BJ (cell line): ENCODE measurements at places on chromosomes 2 and 18. TPM values are rescaled to one million over a fixed set of nuclear protein-coding genes. Genes with fewer than 3 reads are reported as not detected.

The ALPI gene
- polyA plus RNA-seq, result not detected in 2 replicates

The C2orf69 gene
- polyA plus RNA-seq, result 2.0 and 4.0 TPM in 2 replicates

The NXPH2 gene
- polyA plus RNA-seq, result not detected in 2 replicates

The ANKRD30B gene
- 0.05 TPM in 1 of 2 replicates, not detected in the other for polyA plus RNA-seq

The FSIP2 gene
- 0.17 and 0.55 TPM in 2 replicates for polyA plus RNA-seq

The AQP4 gene
- polyA plus RNA-seq, result not detected in 2 replicates

The GPR45 gene
- not detected in 2 replicates for polyA plus RNA-seq

The PLGLB2 gene
- polyA plus RNA-seq, result 1.2 and 2.3 TPM in 2 replicates

The GAREM1 gene
- polyA plus RNA-seq, result 0.37 and 0.48 TPM in 2 replicates

The NEURL3 gene
- polyA plus RNA-seq, result not detected in 2 replicates

The SNED1 gene
- polyA plus RNA-seq, result 1.8 and 3.9 TPM in 2 replicates

The RAB3GAP1 gene
- 22.4 and 42.0 TPM in 2 replicates for polyA plus RNA-seq

The NEU2 gene
- polyA plus RNA-seq, result not detected in 2 replicates

The CDC42EP3 gene
- polyA plus RNA-seq, result 191 and 197 TPM in 2 replicates

The HOXD13 gene
- polyA plus RNA-seq, result 0.43 and 0.71 TPM in 2 replicates

The MC2R gene
- polyA plus RNA-seq, result not detected in 2 replicates

The BMP10 gene
- polyA plus RNA-seq, result not detected in 2 replicates

The AMER3 gene
- not detected in 2 replicates for polyA plus RNA-seq

The CYTIP gene
- not detected in 2 replicates for polyA plus RNA-seq

The ANKRD62 gene
- not detected in 2 replicates for polyA plus RNA-seq

The COL6A3 gene
- 522 and 695 TPM in 2 replicates for polyA plus RNA-seq

The DYTN gene
- polyA plus RNA-seq, result not detected in 2 replicates

The COA5 gene
- 23.0 and 24.4 TPM in 2 replicates for polyA plus RNA-seq

The RHBDD1 gene
- polyA plus RNA-seq, result 29.2 and 51.6 TPM in 2 replicates

The ZAP70 gene
- 0.10 and 0.16 TPM in 2 replicates for polyA plus RNA-seq

The CNRIP1 gene
- 63.4 and 81.9 TPM in 2 replicates for polyA plus RNA-seq

The SERPINB13 gene
- not detected in 2 replicates for polyA plus RNA-seq

The DSG1 gene
- polyA plus RNA-seq, result not detected in 2 replicates

The SERPINB3 gene
- polyA plus RNA-seq, result not detected in 2 replicates

The CHST10 gene
- 11.5 and 11.7 TPM in 2 replicates for polyA plus RNA-seq

The SCN3A gene
- 0.78 and 1.2 TPM in 2 replicates for polyA plus RNA-seq

The CRACDL gene
- not detected in 2 replicates for polyA plus RNA-seq

The ALPG gene
- not detected in 2 replicates for polyA plus RNA-seq

The ANTXR1 gene
- polyA plus RNA-seq, result 78.6 and 87.1 TPM in 2 replicates

The RGPD8 gene
- 0.97 and 1.8 TPM in 2 replicates for polyA plus RNA-seq

The SMYD1 gene
- polyA plus RNA-seq, result not detected in 2 replicates

The MYL12B gene
- 778 and 1,016 TPM in 2 replicates for polyA plus RNA-seq

The CCDC85A gene
- 3.1 and 4.2 TPM in 2 replicates for polyA plus RNA-seq

The ACVR1C gene
- 0.01 and 0.04 TPM in 2 replicates for polyA plus RNA-seq

The CD302 gene
- polyA plus RNA-seq, result 4.0 and 7.8 TPM in 2 replicates

The FOXD4L1 gene
- 0.02 TPM in 1 of 2 replicates, not detected in the other for polyA plus RNA-seq

The SPP2 gene
- not detected in 2 replicates for polyA plus RNA-seq
